Inflammatory macrophage treated with lipopolysaccharide for 4 hours (primary cell): ENCODE measurements at places on chromosomes 12 and 14.

- DNase-seq, result no peak
Observed at GRCh38 chr12:122867691-122868461, 28.0 kb downstream of the VPS37B start.

DNA sequence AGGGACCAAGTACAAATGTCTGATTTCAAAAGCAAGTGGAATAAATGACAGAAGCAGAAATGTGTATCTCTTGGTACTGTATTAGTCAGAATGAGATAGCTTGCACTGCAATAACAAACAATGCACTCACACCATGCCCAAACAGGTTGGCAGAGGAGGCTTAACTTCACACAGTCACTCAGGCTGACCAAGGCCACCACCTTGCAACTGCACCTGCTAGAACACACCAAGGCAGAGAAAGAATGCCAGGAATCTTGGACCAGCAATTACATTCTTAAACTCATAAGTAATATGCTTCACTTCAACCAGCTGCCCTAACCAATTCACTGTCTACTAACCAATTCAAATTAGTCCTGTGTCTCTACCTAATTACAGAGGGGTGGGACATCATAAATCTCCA, 378.3 kb downstream of the BCL11B start:
- DNase-seq, result no peak

DNA sequence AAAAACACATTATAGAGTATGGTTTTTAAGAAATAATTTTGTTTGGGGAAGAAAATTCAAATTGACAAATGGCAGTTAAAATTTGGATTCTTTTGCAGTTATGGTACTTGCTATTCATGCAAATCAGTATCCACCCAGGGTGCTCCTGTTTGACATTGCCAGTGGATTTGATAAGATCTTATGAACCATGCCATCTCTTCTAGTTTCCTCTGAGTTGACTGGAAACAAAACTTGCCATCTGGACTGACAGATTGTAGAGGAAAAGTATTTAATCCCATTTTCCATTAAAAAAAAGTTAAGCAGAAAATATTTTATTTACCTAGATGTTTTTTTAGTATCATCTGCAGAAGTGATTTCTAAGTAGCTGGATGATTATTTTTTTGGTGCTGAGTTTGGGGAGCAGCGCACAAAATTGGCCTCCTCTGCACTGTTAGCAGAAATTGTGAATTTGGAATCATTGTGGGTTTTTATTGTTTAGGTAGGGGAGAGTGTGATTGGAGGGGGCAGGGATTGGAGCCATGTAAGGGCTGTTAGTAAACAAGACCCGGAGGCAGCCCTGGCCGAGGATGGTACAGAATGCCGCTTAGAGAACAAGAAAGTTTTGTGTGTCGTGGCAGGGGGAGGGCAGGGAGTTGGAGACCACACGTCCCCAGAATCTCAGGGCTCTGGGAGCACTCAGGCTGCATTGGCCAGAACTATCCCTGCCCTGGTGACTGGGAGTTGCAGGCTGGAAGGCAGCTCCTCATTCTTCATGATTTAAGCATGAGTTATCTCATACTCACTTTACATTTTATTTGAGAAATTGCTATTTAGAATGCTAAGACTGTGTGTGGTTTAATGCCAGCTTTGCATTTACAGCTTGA, 56.6 kb downstream of the WDR20 start:
- DNase-seq, result no peak

GRCh38 chr14:71398450-71398849, 491.2 kb downstream of the PCNX1 start:
- DNase-seq, result no peak

GRCh38 chr12:53604581-53604980, 21.6 kb downstream of the ATF7 start:
- DNase-seq, result no peak

- no peak for DNase-seq
Observed at GRCh38 chr12:44677724-44678123, 198.4 kb downstream of the NELL2 start.

DNA sequence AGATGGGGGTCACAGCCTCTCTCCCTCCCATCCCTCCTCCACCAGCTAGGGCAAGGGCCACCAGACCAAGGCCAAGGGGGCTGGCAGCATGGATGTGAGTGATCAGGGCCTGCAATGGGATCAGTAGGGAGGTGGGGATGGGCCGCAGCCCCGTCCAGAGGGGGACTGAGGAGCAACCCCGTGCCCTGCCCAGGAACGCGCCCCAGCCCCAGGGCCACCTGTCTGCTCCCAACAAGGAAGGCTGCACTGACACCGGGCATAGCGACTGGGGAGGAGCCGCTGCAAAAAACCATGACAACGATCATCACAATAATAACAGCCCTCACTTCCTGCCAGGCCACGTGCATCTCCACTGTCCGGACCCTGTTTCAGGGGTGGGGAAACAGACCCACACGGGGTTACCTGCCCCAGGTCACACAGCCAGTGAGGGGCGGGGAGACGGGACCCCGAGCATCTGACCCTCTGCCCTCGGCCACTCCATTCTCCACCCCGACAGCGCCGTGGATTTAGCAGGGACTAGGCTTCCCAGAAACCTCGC, 24.3 kb downstream of the NCOR2 start:
- DNase-seq, result peak; percentile 15

DNA sequence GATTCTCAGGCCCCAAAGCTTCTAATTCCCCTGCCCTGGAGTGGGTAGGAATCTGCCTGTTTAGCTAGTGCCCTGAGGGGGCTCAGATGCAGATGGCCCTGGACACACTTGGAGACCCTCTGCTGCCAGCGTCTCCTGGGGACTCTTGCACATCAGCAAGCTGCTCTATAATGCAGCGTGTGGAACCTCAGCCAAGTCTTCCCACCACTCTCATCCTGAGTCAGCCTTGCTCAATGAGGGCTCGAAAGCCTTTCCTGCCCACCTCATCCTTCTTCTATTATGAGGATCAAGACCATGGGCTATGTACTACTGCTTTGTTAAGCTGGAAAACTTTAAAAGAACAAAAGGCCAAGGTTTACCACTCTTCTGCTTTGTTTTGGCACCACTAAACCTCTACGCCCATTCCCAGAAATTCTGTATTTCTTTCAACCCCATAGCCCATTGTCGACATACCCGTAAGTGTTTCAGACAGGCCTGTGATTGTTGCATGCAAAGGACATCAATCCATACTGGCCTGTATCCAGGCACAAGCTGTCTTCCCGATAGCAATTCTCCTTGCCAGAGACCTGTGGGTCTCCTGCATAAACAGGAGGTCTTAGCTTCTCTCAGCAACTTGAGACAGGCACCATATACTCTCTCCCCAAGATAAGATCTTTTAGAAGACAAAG, 246.9 kb downstream of the DPF3 start:
- DNase-seq, result no peak

GRCh38 chr12:57866308-57867019, 19.9 kb upstream of the CTDSP2 start:
- DNase-seq, result no peak

- DNase-seq, result no peak
Observed at GRCh38 chr12:58540480-58541299, 379.6 kb downstream of the LRIG3 start.

DNA sequence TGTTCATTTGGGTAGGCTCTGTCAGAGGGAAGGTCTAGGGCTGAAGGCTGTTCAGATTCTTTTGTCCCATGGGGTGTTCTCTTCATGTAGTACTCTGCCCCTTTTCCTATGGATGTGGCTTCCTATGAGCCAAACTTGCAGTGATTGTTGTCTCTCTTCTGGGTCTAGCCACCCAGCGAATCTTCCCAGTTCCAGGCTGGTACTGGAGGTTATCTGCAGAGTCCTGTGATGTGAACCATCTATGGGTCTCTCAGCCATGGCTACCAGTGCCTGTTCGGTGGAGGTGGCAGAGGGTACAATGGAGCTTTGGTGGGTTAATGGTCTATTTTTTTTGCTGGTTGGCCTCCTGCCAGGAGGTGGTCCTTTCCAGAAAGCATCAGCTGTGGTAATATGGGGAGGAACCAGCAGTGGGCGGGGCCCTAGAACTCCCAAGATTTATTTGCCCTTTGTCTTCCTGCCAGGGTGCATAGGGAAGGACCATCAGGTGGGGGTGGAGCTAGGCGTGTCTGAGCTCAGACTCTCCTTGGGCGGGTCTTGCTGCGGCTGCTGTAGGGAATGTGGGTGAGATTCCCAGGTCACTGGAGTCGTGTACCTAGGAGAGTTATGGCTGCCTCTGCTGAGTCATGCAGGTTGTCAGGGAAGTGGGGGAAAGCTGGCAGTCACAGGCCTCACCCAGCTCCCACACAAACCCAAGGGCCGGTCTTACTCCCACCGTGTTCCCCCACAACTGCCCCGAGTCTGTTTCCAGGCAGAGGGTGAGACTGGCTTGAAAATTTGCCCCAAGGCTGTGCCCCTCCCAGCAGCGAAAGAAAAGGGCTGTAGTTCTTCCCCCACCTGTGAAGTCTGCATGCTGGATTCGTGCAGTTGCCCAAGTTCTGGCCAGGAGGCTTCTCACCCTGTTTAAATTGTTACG, 17.5 kb downstream of the MTRFR start:
- DNase-seq, result no peak

- no peak for DNase-seq
Observed at GRCh38 chr12:66808606-66809005, 129.7 kb upstream of the GRIP1 start.

- peak; percentile 38 for DNase-seq
Observed at GRCh38 chr14:94144765-94145164, 15.4 kb upstream of the IFI27L2 start.

GRCh38 chr12:22792138-22792537, 167.2 kb downstream of the ETNK1 start:
- DNase-seq, result no peak

GRCh38 chr12:47084172-47084571, 4.4 kb upstream of the AMIGO2 start:
- peak; percentile 49 for DNase-seq
